Activated CD4-positive, CD25-positive, alpha-beta regulatory T cell (primary cell): ENCODE measurements at places on chromosomes 6 and 20.

- no peak for DNase-seq
Measured at GRCh38 chr20:38520261-38520660, 47.6 kb downstream of the RALGAPB start.

- DNase-seq = no peak
Measured at GRCh38 chr6:81067057-81067456, 685.4 kb downstream of the TENT5A start.

- DNase-seq = no peak
Measured at GRCh38 chr20:54433636-54434035, 41.8 kb upstream of the DOK5 start.

DNA sequence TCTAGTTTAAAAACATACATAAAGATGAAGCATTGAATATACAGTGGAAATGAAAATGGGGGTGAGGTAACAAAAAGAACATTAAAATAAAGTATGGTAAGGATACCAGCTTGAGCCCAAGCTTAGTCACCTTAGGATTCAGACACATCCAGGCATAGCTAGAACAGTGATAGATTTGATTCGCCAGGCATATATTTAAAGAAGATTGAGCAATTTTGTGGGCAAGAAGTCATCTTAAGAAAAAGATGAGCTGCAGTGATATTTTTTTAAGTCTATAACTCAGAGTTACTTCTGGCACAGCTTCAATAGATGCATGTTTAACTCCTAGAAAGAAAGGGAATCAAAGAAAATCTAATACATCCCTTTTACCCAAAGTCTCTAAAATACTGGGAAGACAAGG lies 97.9 kb downstream of the BMP5 start:
- no peak for DNase-seq

- DNase-seq = no peak
Measured at GRCh38 chr20:50580842-50581544, 70.8 kb downstream of the PTPN1 start.

GRCh38 chr6:147029923-147030322 lies 174.3 kb upstream of the STXBP5 start:
- DNase-seq = no peak

GRCh38 chr20:23687986-23688385 lies 852 bp downstream of the CST4 start:
- no peak for DNase-seq

DNA sequence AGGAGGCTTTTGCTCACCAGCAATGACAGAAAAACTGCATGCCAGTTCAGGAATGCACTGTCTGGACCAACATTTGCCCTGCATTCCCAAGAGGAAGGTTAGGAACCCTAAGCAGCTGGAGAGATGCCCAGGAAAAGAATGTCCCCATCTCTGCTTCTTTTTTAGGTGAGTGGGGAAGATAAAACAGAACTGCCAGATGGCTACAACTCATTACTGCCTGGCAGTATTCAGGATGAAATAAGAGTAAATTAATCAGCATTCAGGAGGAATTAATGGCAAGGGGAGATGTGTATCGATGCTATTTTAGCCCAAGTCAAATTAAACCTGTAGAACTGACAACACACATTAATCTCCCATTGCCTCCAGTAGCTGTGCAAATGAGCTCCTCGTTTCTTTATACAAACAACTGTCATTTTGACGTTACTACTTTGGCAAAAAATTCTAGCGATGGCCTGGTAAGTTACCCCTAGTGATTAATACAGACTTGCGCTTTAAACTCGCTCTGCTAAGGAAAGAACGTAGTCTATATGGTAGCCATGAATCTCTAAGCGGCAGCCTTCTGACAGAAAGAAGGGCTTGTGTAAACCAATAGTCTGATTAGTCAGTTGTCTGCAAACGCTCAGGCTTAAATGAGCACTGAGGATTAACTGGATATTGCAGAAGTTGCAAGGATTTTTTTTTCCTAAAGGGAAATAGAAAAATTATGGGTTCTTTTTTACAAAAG lies 16.7 kb upstream of the SMLR1 start:
- no peak for DNase-seq

GRCh38 chr6:156685823-156686222 lies 91.4 kb upstream of the ARID1B start:
- DNase-seq = no peak

DNA sequence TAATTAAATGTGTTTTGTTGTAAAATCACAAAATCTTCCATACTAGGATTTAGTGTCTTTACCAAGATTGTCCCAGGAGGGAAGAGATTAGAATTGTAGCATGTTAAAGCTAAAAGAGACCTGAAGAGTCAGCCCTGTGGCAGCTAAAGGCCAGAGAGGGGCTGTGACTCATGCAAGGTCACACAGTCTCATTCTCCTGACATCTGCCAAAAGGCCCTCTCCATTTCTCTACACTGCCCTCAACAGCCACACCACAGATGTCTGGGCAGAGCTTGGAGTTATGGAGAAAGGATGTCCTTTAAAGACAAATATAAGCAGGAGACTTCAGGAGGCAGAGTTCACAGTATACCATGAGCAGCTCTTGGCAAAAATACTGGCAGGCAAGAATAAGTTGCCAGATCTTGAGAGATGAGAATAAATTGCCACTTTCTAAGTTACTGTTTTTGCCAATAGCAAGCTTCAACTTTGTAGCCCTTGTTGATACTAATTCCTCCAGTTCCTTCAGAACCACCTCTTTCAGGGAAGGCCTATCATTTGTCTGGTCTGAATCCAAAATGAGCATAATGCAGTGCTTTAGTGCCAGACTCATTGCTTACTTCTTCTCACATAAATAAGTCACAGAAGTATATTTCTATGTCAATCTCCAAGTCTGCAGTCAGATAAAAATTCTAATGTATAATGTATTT lies 41.7 kb downstream of the AKIRIN2 start:
- no peak for DNase-seq

- no peak for DNase-seq
Measured at GRCh38 chr6:41966214-41966920, 24.8 kb upstream of the CCND3 start.

DNA sequence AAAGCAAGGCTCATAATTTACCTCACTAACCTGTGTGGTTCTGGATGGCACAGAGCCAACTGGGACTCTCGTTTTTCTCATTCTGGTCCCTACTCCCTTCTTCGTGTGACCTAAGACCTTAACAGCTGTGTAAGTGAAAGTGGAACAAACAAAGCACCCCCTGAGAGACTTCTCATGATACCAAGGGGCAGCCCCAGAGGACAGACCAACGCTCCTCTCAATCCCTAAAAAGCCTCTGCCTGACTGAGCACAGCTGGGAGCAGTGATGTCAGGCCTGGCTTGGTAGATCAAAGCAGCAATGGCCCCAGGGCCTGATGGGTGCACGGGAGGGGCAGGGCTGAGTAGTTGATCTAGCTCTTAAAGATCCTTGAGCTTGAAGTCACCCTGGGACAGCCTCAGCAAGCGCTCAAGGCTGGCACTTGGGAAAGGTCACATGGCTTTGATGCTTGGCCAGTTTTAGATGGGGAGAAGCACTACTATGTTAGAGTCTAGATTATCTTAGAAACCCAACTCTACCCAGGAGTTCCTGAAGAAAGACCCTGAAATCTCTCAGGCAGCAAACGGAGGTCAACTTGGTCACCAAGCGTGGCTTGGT lies 16.2 kb upstream of the TGM2 start:
- no peak for DNase-seq

DNA sequence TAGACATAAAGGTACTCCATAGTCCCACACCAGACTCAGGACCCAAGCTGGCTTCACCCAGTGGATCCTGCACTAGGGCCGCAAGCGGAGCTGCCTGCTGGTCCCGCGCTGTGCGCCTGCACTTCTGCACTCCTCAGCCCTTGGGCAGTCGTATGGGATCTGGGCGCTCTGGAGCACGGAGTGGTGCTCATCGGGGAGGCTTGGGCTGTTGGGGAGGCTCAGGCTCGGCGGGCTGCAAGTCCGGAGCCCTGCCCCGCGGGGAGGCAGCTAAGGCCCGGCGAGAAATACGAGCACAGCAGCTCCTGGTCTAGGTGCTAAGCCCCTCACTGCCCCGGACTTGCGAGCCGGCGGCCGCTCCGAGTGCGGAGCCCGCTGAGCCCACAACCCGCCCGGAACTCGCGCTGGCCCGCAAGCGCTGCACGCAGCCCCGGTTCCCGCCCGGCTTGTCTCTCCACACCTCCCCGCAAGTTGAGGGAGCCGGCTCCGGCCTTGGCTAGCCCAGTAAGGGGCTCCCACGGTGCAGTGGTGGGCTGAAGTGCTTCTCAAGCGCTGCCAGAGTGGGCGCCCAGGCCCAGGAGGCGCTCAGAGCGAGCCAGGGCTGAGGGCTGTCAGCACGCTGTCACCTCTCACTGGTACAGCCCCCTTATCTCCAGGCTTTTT lies 33.4 kb upstream of the GCNT2 start:
- no peak for DNase-seq

GRCh38 chr20:43839793-43840199 lies 74.9 kb upstream of the TOX2 start:
- DNase-seq = no peak

GRCh38 chr6:138572885-138573284 lies 73.6 kb upstream of the NHSL1 start:
- DNase-seq = no peak

GRCh38 chr6:164015088-164015484 lies 600.6 kb downstream of the QKI start:
- DNase-seq = no peak

GRCh38 chr6:42136508-42137193 lies 5.8 kb downstream of the C6orf132 start:
- no peak for DNase-seq

- DNase-seq = no peak
Measured at GRCh38 chr20:6623989-6624388, 143.5 kb upstream of the BMP2 start.

DNA sequence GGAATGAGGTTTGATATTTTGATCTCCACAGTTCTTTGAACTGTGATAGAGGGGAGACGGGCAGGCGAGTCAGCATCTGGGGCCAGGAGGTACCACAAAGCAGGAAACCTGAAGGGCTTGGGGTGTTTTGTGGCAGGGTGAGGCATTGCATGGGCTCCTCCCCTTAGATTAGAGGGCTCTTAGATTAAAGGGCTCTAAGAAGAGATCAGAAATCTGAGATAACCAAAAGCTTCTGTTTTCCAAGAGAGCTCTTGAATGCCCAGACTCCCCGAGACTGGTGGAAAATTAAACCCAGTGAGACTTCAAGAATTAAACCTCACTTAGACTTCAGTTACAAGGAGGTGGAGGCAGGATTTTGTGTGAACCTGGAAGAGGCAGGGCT lies 2.4 kb upstream of the GPX5 start:
- no peak for DNase-seq

GRCh38 chr20:39453890-39454289 lies 491.7 kb downstream of the DHX35 start:
- DNase-seq = no peak

DNA sequence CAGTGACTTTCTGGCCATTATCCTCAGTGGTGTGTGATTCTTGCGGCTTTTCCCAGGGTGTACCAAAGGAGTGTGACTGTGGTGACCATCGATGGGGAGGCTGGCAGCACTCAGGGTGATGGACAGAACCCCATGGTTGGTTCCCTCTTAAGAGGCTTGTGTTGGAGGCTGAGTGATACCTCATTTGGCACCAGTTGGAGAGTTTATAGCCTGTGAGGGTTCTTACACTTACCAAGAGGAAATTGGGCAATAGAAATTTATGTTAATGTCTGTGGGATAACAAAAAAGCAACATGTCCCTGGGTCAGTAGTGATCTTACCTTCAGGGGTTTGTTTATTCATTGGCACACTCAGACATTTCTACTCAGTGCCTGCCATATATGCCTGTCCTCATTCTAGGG lies 37.2 kb downstream of the DAAM2 start:
- DNase-seq = no peak

GRCh38 chr6:139402876-139403386 lies 28.5 kb upstream of the CITED2 start:
- no peak for DNase-seq
